ENCODE measurements at places on chromosomes 4 and X.
A peak's percentile ranks its signal among the peaks of the same experiment; 100 is the strongest.

DNA sequence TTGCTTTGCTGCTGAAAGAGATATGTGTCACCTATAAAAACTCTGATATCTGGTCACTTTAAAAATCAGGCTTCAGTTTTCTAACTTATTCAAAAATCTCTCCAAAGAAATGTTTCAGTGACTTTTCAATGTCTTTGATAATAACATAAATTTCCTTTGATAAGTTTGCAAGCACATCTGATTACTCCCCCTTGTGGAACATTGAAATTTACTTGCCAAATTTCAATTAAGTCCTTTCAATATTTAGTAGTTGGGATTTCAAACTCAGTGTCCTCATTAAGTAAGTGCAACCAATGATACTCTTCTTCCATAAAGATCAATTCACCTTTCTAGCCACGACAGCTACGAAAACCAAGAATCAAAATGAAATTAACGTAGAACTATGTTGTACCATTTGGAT is 151.3 kb upstream of the FAM47C start:
- no peak for DNase-seq

DNA sequence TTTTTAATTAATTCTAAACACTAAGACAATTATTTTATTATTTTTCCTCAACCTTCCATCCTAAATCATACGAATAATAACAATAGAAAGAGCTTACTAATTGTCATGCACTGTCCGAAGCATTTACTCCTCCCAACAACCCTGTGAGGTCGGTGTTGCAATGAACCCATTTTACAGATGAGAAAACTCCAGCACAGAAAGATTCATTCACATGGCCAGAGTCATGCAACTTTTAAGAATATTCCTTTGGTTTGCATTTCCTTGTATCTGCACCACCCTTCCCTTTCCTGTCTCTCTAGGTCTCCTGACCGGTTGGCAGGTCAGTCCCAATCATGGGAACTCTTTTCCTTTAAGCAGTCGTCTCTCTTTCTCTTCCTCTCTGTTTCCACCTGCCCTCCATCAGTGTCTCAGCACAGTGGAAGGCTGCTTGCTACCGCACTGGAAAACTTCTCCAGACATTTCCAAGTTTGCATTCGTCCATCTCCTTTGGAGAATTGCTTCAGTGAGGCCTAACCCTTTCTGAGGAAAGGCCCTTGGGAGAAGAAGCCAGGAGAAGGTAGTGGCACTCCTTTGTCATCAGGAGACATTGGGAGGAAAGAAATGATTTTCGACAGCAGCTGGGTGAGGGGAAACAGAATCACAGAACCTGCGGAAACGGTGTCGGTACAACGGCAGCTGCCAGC is 1.9 kb upstream of the TMSB4X start:
- no peak for DNase-seq

GRCh38 chr4:1323635-1324442 is 23.2 kb upstream of the UVSSA start:
- no peak for DNase-seq

DNA sequence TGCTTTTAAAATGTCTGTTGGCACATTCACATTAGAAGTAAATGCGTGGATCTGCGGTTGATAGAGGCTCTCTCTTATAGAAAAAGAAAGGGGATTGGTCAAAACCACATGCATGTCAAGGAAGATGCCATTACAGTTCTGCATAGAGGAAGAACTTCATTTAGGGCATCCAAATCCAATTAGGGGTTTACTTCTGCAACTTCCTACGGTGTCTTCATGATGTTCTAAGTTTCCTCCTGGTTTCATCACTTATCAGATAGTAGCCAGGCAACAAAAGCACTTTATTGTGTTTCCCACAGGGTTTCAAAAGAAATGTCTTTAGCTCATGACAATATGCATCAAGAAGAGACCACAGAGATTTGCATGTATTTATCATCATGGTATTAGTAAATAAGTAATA is 136.0 kb upstream of the HPGD start:
- DNase-seq = no peak

- DNase-seq = peak; percentile 33
These were observed 82.4 kb upstream of the SMIM10 start for GRCh38 chrX:134908356-134908755.

- DNase-seq = no peak
These were observed 90.1 kb downstream of the ANAPC4 start for GRCh38 chr4:25466966-25467697.

DNA sequence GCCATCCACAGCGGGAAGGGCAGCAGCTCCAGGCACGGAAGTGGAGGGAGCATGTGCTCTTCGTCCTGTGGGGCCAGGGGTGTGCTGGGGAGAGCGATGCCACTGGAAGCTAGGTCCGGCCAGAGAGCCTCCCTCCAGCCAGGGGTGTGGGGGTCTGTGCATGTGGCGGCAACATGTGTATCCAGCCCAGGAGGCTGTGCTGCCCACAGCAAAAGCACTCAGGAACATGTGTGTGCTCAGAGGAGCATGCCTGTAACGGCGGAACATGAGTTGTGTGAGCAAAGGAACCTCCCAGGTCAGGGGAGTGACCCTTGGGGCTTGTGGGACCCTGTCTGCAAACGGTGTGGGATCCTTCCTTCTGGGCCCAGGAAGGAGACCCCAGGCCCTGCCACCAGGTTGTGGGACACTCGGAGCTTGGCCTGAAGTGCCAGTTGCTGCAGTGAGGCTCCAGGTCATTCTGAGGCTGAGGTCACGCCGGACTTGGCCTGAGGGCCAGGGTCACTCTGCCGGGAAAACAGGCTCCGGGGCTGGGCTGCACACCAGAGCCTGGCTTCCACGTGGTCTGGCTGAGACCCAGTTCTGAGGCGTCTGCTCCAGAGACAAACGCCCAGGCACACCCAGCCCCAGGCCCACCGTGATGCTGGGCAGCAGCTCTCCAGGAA is 37.2 kb downstream of the CPLX1 start:
- no peak for DNase-seq

- no peak for DNase-seq
These were observed 8.8 kb downstream of the HTT-AS start for GRCh38 chr4:3065551-3065950.

GRCh38 chr4:87045659-87046058 is 110.8 kb downstream of the AFF1 start:
- DNase-seq = no peak

All from GM13976 (cell line).